Mucosa of gallbladder (tissue), 1 donor: ENCODE measurements at places on chromosomes 2 and 18. TPM values are rescaled to one million over a fixed set of nuclear protein-coding genes. Genes with fewer than 3 reads are reported as not detected.

Gene ESPNL
- total RNA-seq: 0.49 TPM

Gene CIDEA
- total RNA-seq: not detected

Gene PPP1R1C
- 8.8 TPM for total RNA-seq

Gene SNED1
- 40.9 TPM for total RNA-seq

Gene RAB12
- 26.3 TPM for total RNA-seq
